ENCODE measurements at places on chromosomes 3 and 15.

DNA sequence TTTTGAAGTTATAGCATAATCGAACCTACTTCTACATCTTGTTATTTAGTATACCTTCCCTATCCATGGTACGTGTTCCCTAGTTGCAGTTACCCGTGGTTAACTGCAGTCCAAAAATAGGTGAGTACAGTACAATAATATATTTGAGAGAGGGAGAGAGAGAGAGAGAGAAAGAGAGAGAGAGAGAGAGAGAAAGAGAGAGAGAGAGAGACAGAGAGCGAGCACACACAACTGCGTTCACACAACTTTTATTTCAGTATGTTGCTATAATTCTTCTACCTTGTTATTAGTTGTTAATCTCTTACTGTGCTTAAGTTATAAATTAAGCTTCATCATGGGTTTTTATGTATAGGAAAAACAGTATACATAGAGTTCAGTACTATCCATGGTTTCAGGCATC is 928.1 kb downstream of the TUSC7 start:
- DNase-seq = no peak

GRCh38 chr3:17154941-17155340 is 270.2 kb downstream of the PLCL2 start:
- DNase-seq = no peak

- peak; percentile 95 for DNase-seq
These were observed 324.7 kb downstream of the SHQ1 start for GRCh38 chr3:72523429-72524151.

DNA sequence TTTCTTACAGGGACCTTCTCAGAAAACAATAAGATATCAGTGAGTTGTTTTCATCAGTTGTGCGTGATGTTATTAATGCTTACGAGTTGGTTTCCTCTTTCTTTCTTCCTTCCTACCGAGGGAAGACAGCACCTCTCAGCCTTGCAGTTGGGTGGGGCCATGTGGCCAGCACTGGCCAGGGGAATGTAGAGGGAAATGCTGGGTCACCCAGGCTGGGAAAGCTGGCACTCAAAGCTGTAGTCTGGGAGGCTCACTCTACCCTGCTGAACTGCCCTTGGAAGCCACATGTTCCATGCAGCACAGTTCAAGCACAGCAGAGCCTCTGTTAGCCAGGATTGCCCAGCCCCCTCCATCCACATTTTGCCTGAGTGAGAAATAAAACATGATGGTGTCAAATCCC is 10.1 kb upstream of the CHCHD6 start:
- no peak for DNase-seq

DNA sequence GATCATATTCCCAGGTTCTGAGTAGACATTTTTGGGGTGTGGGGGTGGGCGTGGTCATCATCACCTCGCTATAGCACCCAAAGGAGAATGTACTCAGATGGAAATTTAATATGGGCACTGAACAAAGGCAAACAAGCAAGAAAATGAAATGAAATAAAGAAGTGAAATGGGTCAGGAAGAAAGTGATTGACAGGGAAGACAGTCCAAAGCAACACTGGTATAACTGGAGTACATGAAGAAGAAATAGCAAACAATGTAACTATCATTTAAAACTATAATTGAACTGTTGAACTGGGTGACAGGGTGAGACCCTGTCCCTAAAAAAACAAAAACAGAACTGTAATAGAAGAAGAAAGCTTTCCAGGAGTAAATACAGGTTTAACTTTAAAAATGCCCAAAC is 24.8 kb downstream of the RPL39L start:
- DNase-seq = no peak

- DNase-seq = no peak
These were observed 179.2 kb upstream of the MBNL1 start for GRCh38 chr3:152089528-152089927.

DNA sequence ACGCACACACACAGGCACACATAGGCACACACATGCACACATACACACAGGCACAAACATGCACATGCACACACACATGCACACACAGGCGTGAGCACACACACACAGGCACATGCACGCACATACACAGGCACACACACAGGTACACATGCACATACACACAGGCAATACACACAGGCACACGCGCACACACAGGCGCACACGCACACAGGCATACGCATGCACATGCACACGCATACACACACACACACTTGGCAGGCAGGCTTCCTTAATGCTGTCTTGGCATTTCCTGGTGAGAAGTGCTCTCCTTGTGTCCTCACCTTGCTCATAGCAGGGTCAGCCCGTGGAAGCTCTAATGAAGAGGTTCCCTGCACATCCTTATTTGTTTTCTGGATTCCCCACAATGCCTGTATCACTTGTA is 8.4 kb upstream of the SLCO2A1 start:
- DNase-seq = no peak

DNA sequence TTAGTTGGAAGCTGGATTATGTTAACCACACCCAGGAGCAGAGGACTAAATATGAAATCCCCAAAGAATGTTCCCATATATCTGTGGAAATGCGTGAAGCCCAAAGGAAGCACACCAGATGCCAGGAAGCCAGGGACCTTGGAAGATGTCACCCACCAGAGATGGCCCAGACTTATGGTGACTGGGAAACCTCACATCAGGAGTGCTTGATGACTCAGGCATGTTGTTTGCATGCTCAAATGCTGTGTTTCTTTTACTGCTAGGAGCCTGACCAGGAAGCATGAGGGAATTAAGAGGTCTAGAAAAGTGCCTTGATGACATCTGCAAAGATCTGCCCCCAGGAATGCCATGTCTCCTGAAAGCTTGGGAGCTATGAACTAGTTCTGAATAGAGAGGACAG is 109.0 kb upstream of the SLC2A2 start:
- no peak for DNase-seq

DNA sequence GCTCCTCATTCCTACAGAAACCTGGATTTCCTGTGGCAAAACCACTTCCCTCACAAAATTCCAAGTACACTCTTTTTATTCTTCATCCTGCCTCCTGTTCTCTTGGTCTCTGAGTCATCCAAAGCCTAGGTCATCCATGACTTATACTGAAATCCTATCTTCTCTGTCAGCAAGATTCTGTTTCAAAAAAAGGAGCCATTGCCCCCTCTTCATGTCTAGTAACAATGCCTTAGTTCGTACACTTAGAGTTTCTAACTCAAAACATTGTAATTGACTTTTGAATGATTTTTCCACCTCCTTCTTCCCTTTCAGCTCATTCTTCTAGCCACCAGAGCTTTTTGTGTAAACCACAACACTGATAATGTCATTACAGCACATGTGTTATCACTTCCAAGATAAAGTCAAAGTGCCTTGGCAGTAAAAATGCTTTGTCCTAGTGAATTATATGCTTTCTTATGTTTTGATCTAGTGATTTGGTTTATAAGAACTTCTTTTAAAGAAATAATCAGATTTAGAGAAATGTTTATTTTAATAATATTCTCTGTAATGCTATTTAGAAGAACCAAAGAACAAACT is 256.5 kb upstream of the NECTIN3 start:
- DNase-seq = no peak

DNA sequence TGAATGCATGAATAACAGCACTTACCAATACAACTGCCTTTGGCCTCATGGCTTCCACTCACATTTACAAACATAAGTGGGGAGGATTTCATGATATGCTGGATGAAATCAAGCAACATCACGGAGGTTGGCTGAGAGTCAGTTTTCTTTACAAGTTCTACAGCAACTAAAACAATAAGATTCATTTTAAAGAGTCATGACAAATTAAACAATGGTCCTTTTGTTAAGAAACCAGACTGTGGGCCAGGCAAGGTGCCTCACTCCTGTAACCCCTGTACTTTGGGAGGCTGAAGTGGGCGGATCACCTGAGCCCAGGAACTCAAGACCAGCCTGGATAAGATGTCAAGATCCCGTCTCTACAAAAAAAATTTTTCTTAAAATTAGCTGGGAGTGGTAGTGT is 12.4 kb downstream of the ATR start:
- no peak for DNase-seq

DNA sequence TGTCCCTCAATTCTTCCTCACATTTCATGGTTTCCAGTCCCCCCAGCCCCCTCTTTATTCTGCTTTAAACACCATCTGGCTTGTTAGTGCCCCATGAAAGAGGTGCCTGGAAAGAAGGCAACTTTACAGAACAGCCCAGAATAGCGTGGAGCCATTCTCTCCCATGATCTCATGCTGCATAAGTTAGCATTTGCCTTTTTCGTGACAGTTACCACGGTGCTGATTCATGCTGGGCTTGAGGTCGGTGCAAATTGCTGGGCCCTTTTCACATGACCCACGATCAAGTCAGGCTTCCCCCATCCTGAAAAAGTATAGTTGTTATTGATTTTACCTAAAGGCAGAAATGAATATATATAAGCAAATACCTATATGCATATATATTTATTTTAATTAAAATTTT is 29.6 kb downstream of the SQOR start:
- no peak for DNase-seq

- no peak for DNase-seq
These were observed at the start of gene ANKUB1 for GRCh38 chr3:149792452-149793270. ANKUB1 (minus strand) TSS chr3:149792554; CDS start chr3:149792366, 188 bp downstream.

- DNase-seq = peak; percentile 12
These were observed 19.3 kb downstream of the CACNA1D start for GRCh38 chr3:53513556-53514190.

DNA sequence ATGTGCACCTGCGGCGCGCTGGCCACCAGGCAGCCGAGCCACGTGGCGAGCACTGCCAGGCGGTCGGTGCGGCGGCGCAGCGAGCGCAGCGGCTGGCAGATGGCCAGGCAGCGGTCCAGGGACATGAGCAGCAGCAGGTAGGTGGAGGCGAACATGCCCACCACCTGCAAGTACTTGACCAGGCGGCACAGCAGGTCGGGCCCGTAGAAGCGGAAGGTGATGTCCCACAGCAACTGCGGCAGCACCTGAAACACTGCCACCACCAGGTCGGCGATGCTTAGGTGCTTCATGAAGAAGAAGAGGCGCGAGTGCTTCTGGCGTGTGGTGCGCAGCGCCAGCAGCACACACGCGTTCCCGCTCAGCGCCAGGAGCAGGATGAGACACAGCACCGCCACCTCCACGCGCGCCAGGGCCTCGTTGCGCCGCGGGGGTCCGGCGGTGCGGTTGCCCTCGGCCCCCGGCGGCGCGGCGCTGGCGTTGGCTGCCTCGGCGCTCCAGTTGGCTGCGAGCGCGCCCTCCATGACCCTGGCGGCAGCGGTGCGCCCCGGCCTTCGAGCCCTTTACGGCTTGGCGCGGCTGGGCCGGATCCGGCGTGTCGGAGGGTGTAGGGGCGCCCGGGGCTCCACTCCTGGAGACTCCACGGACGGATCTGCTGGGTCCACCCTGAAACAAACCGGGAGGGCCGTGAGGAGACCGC is 1.6 kb downstream of the OXTR start:
- DNase-seq = peak; percentile 11

- no peak for DNase-seq
These were observed 12.7 kb downstream of the OXTR start for GRCh38 chr3:8756671-8757070.

DNA sequence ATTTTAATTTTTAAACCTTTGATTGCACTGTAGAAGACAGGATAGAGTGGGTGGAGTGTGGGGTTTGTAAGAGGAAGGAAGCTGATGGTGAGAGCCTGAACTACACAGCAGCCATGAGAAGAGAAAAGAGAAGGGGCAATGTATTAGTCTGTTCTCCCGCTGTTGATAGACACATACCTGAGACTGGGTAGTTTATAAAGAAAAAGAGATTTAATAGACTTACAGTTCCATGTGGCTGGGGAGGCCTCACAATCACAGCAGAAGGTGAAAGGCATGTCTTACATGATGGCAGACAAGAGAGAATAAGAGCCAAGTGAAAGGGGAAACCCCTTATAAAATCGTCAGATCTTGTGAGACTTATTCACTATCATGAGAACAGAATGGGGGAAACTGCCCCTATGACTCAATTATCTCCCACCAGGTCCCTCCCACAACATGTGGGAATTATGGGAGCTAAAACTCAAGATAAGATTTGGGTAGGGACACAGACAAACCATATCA is 37.3 kb downstream of the STARD5 start:
- DNase-seq = no peak

- no peak for DNase-seq
These were observed 12.3 kb downstream of the LRIG1 start for GRCh38 chr3:66488492-66488891.

GRCh38 chr3:149895339-149895738 is 75.4 kb downstream of the PFN2 start:
- DNase-seq = no peak

- no peak for DNase-seq
These were observed 20.0 kb upstream of the PIAS1 start for GRCh38 chr15:68034081-68034480.

Data from hematopoietic multipotent progenitor cell treated with erythropoietin and hydrocortisone succinate and interleukin-3 and kit ligand, for 8 days (in vitro differentiated cells).